ENCODE measurements at places on chromosomes 11 and 22.

- DNase-seq = no peak
These were observed 35.1 kb downstream of the NRXN2 start for GRCh38 chr11:64687643-64688533.

GRCh38 chr22:38704654-38705234 lies 1.0 kb upstream of the GTPBP1 start:
- no peak for DNase-seq

GRCh38 chr22:25136953-25137576 lies 62.6 kb upstream of the CRYBB3 start:
- no peak for DNase-seq

DNA sequence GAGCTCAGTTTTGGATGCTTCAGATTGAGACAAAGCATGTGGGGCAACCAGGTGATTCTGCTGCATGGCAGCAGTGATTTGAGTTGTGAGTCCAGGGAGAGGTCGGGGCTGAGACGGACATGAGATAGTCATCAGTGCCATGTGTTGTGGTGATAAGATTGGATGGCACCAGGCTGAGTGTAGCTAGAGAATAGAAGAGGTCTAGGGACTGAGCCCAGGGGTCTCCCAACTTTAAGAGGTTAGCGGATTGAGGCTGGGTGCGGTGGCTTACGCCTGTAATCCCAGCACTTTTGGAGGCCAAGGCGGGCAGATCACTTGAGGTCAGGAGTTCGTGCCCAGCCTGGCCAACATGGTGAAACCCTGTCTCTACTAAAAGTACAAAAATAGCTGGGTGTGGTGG lies 6.3 kb upstream of the CTSD start:
- DNase-seq = no peak

DNA sequence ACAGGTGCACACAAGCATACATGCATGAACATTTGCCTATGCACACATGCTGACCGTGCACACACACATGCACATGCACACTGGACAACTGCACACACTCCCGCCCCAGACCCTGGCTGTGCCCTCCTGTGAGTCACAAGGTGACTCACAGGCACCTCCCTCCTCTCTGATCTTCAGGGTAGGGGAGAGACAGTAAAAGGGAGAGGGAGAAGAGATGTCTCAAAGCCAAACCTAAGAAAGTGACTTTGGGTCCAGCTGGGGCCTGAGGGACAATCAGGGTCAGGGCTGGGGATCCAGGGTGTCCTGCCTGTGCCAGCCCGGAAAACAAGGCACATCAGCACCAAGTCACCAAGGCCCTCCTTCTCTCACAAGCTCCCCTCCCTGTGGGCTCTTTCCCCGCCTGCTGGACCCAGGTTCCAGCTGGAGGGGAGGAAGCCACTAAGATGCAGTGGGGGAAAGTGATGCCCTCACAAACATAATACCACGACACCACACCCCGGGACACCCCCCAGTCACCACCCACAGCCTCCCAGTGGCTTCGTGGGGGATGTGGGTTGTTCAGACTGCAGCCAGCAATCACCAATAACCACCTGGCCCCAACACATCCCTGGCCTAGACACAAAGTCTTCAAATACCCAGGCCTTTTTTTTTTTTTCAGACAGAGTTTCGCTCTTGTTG lies 39.3 kb downstream of the PDGFB start:
- no peak for DNase-seq

DNA sequence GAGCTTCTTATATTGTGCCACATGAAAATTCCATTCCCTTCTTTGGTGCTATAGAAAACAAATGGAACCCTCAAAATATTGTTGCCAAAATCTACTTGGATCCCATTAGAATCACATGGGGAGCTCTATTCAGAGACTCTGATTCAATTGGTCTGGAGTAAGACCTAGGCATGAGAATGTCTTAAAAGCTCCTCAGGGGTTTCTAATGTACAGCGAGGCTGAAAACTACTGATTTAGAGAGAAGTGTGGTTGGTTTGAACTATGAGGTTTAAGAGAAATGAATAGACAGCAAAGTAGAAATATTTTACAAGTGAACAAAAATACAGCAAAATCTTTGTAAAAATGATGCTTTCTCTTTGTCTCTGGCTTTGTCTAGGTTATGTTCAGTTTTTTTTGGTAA lies 514.7 kb downstream of the CNTN5 start:
- no peak for DNase-seq

- DNase-seq = no peak
These were observed 10.7 kb downstream of the XNDC1N start for GRCh38 chr11:71917646-71918140.

DNA sequence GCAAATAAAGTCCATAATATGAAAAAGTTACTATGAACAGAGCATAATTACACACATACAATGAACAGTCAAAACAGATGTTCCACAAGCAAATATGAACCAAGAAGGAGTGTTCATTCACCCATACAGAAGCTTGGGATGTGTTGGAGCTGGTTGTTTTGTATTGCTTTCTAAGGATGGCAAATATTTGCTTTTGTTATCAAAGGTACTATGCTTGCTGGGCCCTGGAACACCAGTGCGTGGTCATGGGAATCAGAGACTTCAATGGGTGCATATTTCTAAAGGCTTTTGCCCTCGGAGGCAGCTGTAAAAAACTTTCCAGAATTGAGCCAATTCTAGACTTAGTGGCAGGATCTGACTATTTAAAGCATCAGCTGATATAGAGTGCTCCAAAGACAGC lies 85.1 kb downstream of the BARX2 start:
- DNase-seq = no peak

- peak; percentile 18 for DNase-seq
These were observed 11.2 kb upstream of the IGLL1 start for GRCh38 chr22:23591201-23591791.

DNA sequence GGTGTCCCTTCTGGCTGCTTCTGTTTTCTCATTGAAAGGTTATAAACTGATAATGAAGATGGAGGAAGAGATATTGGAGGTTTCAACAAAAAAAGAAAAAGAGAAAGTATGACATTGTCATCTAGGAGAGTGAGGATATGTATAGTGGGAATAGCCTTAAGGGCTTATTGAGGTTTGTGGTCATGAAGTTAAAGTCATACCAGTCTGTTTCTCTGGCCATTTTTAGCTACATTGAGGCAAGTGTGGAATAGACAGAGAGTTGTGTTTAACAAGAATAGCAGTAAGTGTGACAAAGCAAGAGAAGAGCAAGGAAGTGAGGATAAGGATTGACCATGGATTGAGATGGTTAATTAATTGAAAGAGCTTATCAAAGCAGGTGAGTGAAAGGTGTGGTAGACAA lies 110.4 kb downstream of the ELP4 start:
- no peak for DNase-seq

- DNase-seq = no peak
These were observed 33.4 kb downstream of the SIK2 start for GRCh38 chr11:111635706-111636045.

DNA sequence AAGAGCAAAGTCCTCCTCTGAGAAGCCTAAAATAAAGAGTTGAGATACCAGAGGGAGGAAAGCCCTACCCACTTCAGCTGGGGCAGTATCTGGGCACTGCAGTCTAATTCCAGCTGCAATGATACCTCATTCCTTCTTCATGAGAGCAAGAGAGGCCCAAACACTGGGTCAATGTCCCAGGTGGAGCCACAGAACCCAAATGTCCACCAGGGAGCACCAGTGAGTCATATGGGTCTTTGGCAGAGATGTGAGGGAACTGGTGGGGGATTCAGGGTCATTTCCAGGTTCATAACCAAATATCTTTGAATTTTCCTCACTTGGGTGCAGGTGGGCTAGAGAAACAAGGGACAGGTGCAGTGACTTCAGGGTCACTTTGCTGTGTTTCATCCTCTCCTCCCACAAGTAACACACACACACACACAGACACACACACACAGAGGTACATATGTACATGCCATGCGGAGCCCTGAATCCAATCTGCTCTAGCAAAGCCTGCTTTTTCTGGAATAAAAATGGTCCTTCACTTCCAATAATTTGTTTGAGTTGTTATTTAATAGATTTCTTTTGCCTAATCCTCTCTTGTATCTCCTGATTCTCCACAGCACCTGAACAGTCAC lies 585.4 kb downstream of the SOX6 start:
- DNase-seq = no peak

DNA sequence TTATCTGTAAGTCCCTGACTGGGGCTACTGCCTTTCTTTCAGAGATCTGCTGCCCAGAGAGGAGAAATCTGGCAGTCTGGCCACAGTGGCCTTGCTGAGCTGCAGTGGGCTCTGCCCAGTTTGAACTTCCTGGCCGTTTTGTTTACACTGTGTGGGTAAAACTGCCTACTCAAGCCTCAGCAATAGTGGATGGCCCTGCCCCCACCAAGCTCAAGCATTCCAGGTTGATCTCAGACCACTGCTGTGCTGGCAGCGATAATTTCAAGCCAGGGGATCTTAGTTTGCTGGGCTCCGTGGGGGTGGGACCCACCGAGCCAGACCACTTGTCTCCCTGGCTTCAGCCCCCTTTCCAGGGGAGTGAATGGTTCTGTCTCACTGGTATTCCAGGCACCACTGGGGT lies 117.5 kb downstream of the TRPC6 start:
- no peak for DNase-seq

DNA sequence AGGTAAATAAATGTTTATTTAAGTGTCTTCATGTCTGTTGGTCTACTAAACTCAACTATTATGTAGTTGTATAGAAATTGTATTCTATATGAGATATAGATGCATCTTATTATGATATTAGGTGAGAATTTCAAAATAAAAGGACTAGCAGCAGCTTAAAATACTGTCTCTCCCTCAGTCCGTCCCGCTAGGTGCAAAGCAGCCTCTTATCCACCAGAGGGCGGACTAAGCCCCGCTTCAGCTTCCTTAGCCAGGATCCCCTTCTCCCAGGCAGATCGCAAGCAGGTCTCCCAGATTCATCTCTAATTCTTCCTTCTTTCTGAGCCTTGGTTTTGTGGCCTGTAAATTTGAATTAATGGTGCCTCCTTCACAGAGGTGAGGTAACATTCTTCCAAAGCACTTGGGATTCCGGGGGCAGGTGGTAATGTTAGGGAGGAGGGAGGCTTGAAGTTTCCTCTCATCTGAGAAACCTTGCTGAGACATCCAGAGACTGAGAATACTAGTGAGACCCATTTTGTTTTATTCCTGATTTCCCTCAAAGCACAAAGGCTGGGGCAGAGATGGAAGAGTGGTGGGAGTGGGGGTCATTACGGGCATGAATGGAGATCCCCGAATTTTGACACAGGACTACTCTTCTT lies 13.5 kb upstream of the INSC start:
- DNase-seq = peak; percentile 41

GRCh38 chr11:45945397-45945999 lies 23.0 kb downstream of the LARGE2 start:
- no peak for DNase-seq

- DNase-seq = no peak
These were observed 3.8 kb upstream of the SHISAL1 start for GRCh38 chr22:44316393-44317122.

- DNase-seq = no peak
These were observed 6.2 kb downstream of the STIM1 start for GRCh38 chr11:3861683-3862082.

DNA sequence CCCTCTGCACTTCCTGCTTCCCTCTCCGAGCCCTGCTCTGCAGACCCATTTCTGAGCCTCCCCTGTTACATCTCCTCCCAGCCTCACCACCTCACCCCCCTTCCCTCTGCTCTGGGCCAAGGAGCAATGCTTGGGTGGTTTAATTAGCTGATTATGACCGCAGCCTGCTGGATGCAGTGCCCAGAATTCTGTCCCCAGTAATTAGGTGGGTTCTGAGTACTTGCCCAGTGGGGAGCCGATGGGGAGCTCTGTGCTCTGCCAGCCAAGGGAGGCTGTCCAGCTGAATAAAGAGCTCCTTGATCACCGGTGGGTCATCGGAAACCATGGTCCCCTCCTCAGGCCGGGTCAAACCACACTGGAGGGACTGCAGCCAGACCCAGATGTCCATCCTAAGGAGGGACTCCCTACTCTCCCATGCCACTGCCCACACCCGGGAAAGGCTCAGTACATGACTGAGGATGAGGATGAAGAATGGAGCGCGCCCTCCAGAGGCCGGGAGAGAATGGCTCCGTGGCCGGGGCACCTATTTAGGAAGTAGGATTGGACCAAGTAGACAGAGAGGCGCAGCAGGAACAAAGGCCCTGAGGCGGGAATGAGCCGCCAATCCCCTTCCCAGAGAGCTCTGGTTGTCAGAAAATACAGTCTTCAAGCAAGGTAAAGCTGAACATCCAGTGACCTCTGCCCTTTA lies 9.1 kb downstream of the ARRB1 start:
- DNase-seq = no peak

DNA sequence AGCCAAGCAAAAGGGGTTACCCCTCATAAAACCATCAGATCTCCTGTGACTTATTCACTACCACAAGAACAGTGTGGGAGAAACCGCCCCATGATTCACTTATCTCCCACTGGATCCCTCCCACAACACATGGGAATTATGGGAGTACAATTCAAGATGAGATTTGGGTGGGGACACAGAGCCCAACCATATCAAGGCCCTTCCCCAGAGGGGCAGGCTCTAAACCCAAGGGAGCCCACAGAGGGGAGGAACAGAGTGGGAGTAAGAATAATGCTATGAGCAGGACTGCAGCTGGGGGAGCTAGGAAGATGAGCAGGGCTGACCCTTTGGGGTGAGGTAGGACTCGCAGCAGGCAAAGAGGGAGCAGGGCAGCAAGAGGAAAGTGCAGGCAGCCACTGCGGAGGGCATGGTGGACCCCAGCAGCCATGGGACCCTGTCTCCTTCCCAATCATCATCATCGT lies 59.3 kb downstream of the CD82 start:
- DNase-seq = no peak

DNA sequence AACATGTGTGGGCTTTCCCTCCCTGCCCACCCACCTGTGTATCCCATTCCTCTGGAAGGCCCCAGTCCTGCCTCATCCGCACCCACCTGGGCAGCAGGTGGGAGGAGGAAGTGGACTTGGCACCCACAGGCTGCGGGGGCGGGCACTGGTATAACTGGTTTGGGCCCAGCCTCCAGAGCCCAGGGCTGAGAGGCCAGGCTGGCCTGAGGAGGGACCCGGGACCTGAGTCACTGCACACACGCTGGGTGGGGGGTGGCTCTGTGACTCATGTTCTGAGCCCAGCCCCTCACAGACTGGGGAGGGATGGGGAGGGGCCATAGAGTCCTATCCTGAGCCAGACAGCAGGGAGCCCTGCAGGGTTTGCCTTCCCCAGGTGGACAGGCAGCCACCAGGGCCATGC lies 16.7 kb downstream of the PHLDA2 start:
- no peak for DNase-seq

GRCh38 chr11:33610903-33611302 lies 89.7 kb downstream of the C11orf91 start:
- no peak for DNase-seq

DNA sequence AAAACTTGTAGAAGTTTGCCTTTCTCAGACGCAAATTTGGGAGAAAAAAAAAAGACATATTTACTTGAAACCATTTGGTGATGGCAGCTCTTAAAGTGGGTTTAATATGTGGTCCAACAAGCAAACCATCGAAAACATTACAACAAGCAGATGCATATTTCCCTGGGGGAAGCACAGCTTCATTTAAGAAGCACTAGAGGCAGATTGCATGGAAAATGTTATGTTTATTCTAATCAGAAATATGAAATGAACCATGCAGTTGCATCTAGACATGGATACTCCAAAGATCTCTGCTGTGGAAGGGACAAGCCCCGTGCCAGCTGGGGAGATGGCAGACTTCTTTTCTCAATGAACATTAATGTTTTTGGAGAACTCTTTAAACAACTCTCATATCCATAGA lies 57.4 kb upstream of the PARVA start:
- DNase-seq = no peak

Data from activated T-helper 1 cell treated with anti-CD3 and anti-CD28 coated beads, Interleukin-12 subunit alpha, Interleukin-12 subunit beta, Interleukin-2, Interleukin-4 antibody, amounts not matched to agents 30 ng/mL and 10 ng/mL and 1 ng/mL, durations not matched to agents 14 hours and 24 hours and 36 hours (primary cell).